ENCODE measurements at places on chromosomes 16 and 17.

DNA sequence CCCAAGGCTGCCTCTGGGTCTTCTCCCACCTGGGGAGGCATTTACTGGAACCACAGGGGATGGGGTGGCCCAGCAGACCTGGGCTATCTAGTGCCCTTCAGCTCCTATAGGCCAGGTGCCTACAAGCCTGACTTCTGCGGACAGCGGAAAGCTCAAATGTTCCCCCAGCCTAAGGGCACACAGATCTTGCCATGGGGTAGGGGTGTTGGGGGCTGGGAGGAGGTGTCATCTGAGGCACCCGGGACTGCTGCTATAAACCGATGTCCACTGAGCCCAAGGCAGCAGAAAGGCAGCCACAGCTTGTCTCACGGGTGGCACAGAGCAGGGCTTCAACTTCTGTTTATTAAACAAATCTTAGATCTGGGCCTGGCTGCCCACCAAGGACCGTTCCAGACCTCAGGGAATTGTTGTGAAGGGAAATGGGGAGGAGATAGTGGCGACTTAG, 3.6 kb downstream of the MYO1C start:
- no peak for DNase-seq

- no peak for DNase-seq
These were observed at the start of gene HYDIN for GRCh38 chr16:71230122-71230845. TSS of gene HYDIN (minus strand) at chr16:71230722. CDS start at chr16:71186895, 43,827 bp downstream.

DNA sequence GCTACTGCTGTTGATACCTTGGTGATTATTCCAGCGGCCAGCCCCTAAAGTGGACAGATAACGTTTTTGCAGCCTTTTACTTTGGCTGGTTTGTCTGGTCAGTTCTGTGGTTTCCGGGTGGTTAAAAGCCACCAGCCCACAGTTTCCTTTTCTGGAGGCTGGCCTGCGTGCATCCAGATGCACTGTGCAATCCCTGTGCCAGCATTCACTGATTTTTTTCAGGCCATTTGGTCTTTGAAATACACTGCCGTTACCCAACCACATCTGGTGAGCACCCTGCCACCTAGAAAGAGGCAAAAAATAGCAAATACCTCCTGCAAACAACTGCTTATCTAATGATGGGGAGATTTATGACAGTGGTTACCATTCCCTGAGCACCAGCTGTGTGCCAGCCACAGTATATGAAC, 797 bp downstream of the NUDT7 start:
- DNase-seq, result peak; percentile 50

GRCh38 chr16:19907161-19907992, 22.7 kb upstream of the GPRC5B start:
- peak; percentile 42 for DNase-seq

- DNase-seq, result peak; percentile 77
These were observed 27.8 kb downstream of the TMEM92 start for GRCh38 chr17:50301891-50302584.

DNA sequence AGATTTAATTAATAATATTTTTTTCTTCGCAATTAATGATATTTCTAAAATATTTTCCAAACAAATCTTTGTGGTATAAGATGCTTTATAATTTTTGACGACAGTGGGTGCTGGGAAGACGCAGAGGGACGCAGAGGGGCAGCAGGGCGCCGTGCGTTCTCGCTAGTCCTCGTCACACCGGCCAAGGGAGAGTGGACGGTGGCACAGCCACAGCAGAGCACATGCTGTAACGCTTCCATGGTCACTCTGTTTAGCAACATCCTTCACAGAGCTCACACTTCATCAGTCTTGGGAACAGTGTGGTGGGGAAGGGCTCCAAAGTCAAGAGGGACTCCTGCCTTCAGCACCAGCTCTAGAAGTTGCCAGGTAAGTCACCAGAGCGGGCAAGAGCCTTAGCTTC, 60.4 kb downstream of the NDEL1 start:
- no peak for DNase-seq

DNA sequence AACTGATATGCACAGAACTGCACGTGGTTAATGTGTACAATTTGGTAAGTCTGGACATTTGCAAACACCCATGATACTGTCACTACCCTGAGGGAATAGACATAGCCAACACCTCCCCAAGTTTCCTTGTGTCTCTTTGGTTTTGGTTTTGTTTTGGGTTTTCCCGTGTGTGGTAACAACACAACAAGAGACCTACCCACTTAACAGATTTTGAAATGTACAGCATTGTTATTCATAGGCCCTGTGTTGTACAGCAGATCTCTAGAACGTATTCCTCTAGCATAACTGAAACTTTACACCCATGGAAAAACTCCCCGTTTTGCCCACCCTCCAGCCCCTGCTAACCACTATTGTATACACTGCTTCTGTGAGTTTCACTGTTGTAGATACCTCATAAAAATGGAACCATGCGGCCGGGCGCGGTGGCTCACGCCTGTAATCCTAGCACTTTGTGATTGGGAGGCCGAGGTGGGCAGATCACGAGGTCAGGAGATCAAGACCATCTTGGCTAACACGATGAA, 76.3 kb upstream of the TBC1D3K start:
- DNase-seq, result no peak

DNA sequence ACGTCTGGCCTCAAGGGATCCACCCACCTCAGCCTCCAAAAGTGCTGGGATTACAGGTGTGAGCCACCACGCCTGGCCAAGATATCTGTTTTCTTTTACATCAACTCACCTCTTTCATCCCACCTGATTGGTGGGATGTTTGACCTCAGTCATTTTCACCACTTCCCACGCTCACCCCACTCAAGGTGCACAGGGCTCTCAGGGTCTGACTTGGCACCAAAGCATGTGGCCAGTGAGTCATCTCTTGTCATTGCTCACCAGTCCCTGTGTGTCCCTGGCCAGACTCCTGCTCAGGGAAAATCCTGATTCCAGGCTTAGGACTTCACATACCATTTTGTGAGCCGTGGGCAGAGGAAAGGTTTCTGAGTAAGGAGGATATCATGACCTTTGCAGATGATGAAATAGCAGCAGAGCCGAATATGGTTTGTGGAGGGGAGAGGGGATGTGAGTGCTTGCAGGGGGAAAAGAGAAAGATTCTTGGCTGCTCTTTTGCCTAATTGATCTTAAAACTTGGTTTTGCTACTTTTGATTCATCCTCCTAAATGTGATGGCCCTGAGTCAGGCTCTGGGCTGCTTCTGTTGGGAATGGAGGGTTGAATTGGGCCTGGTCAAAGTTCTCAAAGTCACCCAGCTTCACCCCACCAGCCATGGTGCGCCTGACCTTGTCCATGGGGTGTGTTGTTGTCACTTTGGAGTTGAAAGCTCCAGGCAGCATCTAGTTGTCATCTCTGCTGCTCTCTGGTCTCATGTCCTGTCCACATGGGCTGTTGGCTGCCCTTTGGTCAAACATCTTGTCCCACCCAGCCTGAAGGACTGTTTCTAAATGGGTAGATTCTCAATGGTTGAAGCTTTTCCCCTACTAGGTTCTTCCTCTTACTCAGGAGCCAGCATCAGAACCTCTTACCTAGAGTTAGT, 6.0 kb upstream of the KCNH6 start:
- no peak for DNase-seq

DNA sequence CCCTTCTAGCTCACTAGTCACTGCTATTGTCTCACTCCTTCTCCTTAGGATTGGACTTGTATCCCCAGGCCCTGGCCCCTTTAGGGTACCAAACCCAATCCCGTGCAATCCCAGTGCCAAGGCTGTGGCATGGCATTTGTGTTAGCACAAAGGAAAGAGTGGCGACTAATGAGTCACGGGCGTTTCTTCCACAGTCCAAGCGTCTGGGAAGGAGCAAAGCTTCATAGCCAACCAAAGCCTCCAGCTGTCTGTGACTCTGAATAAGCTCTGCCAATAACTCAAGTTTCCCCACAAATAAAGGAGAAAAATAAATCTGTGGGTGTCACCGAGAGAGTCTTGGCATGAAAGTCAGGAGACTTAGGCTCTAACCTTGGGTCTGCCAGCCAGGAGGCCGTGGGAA, 54.6 kb upstream of the COX10 start:
- no peak for DNase-seq

- DNase-seq, result peak; percentile 24
These were observed 63.2 kb upstream of the TRAP1 start for GRCh38 chr16:3780570-3780969.

GRCh38 chr16:72991211-72991610, 56.7 kb downstream of the ZFHX3 start:
- DNase-seq, result no peak

DNA sequence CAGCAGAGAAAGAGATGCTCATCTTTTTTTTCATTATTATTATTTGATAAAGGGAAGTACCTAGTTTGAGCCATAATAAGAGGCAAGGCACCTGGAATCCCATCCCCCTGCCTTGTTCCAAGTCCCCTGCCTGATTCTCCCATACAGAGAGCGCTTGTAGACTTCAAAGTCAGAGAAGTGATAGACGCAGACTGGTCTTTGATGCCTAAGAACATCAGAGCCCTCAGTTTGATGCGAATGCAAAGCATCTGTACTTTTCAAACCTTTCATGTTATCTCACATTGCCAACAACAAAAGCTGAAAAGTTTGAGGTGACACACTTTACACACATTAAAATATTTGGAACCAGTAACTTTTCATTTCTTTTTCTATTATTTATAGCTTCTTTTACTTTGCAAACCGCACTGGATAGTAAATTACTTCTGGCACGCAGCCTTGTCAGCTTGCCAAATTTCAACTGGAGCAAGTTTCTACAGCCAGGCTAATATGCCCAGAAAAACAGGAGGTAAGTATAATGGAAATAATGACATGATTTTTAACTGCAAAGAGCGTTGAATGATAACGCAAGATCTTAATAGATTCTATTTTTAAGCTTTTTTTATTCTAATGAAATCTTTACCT, 5.9 kb upstream of the UTP6 start:
- no peak for DNase-seq

DNA sequence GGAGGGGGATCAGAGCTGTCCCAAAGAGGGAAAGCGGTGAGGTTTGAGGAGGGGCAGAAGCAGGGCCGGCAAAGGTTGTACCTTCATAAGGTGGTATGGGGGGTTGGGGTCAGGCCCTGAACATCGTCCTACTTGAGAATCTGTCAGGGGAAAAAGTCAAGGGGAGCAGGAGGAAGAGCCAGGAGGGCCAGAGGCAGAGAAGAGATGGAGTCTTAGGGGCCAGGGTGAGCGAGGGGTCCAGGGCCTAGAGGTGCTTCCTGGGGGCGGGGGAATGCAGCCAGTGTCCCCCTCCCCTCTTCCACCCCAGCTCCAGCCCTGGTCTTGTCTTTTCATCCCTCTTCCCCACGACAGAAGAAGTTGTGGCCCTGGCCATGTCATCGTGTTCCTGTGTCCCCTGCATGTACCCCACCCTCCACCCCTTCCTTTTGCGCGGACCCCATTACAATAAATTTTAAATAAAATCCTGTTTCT, 1.3 kb upstream of the PRRT2 start:
- DNase-seq, result no peak

DNA sequence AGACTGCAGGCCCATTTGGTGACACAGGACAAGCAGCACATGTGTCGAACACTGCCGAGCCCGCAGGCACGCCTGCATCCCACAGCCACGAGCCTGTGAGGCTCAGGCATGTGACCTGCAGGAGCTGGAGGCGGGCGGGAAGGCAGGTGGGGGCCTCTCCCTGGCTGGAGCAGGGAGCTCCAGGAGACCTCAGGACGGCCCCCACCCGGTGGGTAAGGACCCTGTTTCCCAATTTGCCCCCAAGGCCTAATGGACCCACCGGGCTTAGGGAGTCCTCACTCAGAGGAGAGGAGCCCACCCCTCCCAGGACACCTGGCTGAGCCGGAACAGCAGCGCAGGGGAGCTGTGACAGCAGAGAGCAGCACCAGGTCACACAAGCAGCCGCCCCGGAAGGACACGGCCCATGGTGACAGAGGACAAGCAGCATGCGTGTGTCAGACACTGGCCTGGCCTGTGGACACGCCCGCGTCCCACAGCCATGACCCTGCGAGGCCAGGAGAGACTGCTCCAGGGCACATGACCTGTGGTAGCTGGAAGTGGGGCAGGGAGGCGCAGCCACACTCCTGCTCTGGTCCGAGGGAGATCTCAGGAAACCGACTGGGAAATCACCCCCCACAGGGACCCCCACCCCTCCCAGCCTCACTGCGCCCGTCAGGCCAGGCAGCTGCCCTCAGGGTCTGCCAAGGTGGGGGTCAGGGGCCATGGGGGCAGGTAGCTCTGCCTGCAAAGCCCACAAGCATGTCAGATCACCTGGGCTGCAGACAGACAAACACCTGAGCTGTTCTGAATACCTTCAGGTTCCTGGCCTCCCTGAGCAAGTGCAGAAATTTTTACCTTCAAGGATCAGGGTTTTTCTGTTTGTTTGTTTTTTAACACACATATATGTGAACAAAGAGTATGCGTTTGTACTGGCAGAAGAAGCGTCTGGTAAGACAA, 2.4 kb downstream of the SPSB3 start:
- no peak for DNase-seq

GRCh38 chr17:27299384-27300049, 5.6 kb downstream of the WSB1 start:
- no peak for DNase-seq

DNA sequence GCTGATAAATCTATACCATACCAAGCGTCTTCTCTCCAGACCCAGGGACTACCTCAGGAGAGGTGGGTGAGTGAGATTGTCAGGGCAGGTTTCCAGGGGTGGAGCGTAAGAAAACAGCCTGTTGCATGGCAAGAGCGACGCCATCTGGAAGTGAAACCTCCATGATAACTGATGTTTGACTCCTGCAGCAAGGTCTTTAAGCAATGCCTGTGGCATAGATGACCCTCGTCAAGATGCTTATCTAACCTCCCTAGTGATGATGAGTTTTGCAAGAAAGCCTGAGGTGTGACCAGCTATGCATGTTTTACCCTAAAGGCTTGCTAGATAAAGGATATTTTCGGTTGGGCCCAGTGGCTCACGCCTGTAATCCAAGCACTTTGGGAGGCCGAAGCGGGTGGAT, 71.6 kb downstream of the GSG1L start:
- no peak for DNase-seq

- no peak for DNase-seq
These were observed 4.2 kb downstream of the CSNK1D start for GRCh38 chr17:82269138-82269881.

GRCh38 chr17:75909051-75909811, 4.5 kb upstream of the MRPL38 start:
- no peak for DNase-seq

- DNase-seq, result no peak
These were observed at the start of gene TMC7 for GRCh38 chr16:18983565-18984434. TSS of gene TMC7 (plus strand) at chr16:18983934. CDS start at chr16:18984064, 130 bp downstream.

All from AML-193 (cell line).